Sigmoid colon (tissue), 7 donors: ENCODE measurements at places on chromosomes 5 and 9.

DNA sequence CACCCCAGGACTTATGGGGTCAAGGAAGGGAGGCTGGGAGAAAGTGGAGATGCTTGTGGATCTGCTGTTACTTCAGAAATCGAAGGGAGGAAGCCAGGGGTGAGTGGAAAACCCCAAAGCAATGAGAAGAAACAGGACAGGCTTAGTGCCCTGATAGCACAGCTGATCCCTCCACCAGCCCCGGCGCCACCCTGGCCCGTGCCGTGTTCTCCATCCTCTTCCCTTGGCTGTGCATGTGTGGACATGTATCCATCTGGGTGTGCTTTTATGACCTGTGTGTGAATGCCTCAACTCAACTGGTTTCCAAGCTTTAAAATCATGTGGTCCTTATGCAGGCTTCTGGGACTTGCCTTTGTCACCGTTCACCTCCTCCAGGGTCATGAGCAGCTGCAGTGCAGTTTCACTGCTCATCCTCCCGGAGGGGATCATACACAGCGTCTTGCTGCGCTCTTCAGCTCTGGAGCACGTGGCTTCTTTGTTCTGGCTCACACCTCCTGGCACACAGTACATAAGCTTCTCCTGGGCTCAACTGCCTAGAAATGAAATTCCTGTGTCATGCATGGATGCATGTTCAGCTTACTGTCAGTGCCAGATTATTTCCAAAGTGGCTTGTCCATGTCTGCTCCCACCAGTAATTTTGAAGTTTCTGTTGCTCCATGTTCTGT is 58.2 kb downstream of the IPPK start:
- H3K27me3 ChIP-seq = no peaks in the 10 kb centered on the region
- H3K4me3 ChIP-seq = no peak overlapping the region
- no peaks in the 10 kb centered on the region for H3K4me1 ChIP-seq
- no peak for DNase-seq
- no peak overlapping the region for H3K27ac ChIP-seq

DNA sequence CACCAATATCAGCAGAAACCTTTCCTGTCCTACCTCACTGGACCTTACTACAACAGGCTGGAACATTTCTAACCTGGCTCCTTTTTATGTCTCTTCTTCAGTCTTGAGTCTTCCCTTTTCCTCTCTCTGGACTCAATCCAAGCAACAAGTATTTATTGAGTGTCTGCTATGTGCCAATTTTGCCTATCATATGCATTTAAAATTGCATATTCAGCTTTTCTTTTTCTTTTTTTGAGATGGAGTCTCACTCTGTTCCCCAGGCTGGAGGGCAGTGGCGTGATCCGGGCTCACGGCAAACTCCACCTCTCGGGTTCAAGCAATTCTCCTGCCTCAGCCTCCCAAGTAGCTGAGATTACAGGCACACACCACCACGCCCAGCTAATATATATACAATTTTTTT is 65.8 kb downstream of the MEIKIN start:
- H3K4me3 ChIP-seq = no peak overlapping the region
- H3K36me3 ChIP-seq = no peaks in the 10 kb centered on the region
- no peak for DNase-seq
- H3K27ac ChIP-seq = no peak overlapping the region
- H3K4me1 ChIP-seq = no peaks in the 10 kb centered on the region
- H3K27me3 ChIP-seq = no peaks in the 10 kb centered on the region

- H3K4me3 ChIP-seq = peak overlapping the region; percentile 27
- peaks cover 20% of the 10 kb centered on the region for H3K4me1 ChIP-seq
- H3K27me3 ChIP-seq = no peaks in the 10 kb centered on the region
- peak overlapping the region; percentile 70 for H3K27ac ChIP-seq
- no peaks in the 10 kb centered on the region for H3K36me3 ChIP-seq
These were observed 18.6 kb upstream of the IFNB1 start for GRCh38 chr9:21096172-21096900.

DNA sequence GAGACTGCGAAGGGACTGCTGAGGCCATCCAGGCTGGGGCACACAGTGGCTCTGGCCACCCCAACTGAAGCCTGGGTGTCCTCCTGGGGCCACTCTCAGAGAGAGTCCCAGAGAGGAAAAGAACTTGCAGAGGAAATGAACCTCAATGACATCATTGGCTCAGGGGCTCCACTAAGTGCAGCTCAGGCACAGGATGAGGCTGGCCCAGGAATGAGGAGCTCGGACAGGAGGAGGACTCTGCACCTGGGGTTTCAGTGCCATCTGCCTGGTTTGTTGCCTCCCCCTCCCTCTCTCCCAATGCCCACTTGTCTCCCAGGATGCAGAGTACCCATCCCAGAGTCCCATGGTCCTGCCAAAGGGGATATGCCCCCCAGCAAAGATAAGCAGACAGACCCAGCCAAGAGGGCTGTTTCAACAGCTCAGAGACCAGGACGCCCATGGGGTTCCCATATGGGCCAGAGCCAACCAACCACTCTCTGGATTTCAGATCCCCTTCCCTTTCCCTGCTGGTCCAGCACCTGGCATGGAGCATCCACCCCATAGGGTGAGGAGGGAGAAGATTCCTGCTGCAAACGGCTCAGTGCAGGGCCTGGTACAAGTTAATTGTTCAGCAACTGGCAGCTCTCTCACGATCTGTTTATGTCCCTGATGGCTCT is 26.9 kb upstream of the OLFM1 start:
- no peak overlapping the region for H3K4me3 ChIP-seq
- H3K36me3 ChIP-seq = no peaks in the 10 kb centered on the region
- no peak overlapping the region for H3K27ac ChIP-seq
- peak; percentile 25 for DNase-seq
- H3K27me3 ChIP-seq = peaks cover 25% of the 10 kb centered on the region

DNA sequence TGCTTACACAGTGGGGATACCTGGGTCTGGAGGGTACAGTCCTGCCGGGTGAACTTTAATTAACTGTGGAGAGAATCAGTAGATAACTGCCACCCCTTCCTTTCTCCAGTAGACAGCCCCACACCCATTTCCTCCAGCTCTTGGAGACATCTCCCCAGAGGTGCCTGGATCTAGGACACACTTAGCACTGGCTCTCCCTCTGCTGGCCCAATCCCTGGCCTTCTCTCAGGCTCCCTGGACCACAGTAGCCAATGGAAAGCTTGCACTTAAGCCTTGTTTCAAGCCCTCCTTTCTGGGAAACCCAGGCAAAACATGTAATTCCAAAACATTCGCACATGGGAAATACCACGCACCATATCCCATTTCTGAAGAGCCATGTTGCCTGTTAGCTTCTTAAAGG is 169.2 kb upstream of the GAS1 start:
- no peak for DNase-seq
- no peak overlapping the region for H3K4me3 ChIP-seq
- H3K27me3 ChIP-seq = no peaks in the 10 kb centered on the region
- no peaks in the 10 kb centered on the region for H3K4me1 ChIP-seq

GRCh38 chr5:4987431-4987830 is 152.7 kb upstream of the ADAMTS16 start:
- no peaks in the 10 kb centered on the region for H3K36me3 ChIP-seq
- H3K4me1 ChIP-seq = no peaks in the 10 kb centered on the region
- DNase-seq = no peak
- H3K27ac ChIP-seq = no peak overlapping the region
- H3K27me3 ChIP-seq = no peaks in the 10 kb centered on the region

GRCh38 chr9:86181379-86182315 is 77.8 kb downstream of the C9orf153 start:
- no peak overlapping the region for H3K27ac ChIP-seq
- H3K4me3 ChIP-seq = no peak overlapping the region
- H3K27me3 ChIP-seq = no peaks in the 10 kb centered on the region
- no peak for DNase-seq
- no peaks in the 10 kb centered on the region for H3K4me1 ChIP-seq
- no peaks in the 10 kb centered on the region for H3K36me3 ChIP-seq

- no peak overlapping the region for H3K27ac ChIP-seq
- no peaks in the 10 kb centered on the region for H3K4me1 ChIP-seq
- no peaks in the 10 kb centered on the region for H3K36me3 ChIP-seq
- no peak overlapping the region for H3K4me3 ChIP-seq
These were observed 104.2 kb downstream of the SEC61B start for GRCh38 chr9:99326112-99326916.

GRCh38 chr9:97470076-97470475 is 31.4 kb upstream of the TMOD1 start:
- no peak for DNase-seq
- no peaks in the 10 kb centered on the region for H3K36me3 ChIP-seq
- H3K4me3 ChIP-seq = no peak overlapping the region
- H3K4me1 ChIP-seq = peaks cover 15% of the 10 kb centered on the region

GRCh38 chr5:1138445-1139245 is 26.8 kb upstream of the SLC12A7 start:
- no peaks in the 10 kb centered on the region for H3K27me3 ChIP-seq
- no peak overlapping the region for H3K27ac ChIP-seq
- H3K4me3 ChIP-seq = no peak overlapping the region
- no peaks in the 10 kb centered on the region for H3K36me3 ChIP-seq
- peaks cover 8% of the 10 kb centered on the region for H3K4me1 ChIP-seq
- DNase-seq = no peak

GRCh38 chr9:119086590-119086989 is 282.6 kb downstream of the BRINP1 start:
- H3K4me1 ChIP-seq = peaks cover 2% of the 10 kb centered on the region
- H3K4me3 ChIP-seq = no peak overlapping the region
- H3K36me3 ChIP-seq = no peaks in the 10 kb centered on the region
- H3K27ac ChIP-seq = no peak overlapping the region
- H3K27me3 ChIP-seq = no peaks in the 10 kb centered on the region

GRCh38 chr9:20209391-20210340 is 412.6 kb downstream of the MLLT3 start:
- H3K36me3 ChIP-seq = no peaks in the 10 kb centered on the region
- no peak overlapping the region for H3K27ac ChIP-seq
- no peak for DNase-seq
- H3K4me3 ChIP-seq = no peak overlapping the region

DNA sequence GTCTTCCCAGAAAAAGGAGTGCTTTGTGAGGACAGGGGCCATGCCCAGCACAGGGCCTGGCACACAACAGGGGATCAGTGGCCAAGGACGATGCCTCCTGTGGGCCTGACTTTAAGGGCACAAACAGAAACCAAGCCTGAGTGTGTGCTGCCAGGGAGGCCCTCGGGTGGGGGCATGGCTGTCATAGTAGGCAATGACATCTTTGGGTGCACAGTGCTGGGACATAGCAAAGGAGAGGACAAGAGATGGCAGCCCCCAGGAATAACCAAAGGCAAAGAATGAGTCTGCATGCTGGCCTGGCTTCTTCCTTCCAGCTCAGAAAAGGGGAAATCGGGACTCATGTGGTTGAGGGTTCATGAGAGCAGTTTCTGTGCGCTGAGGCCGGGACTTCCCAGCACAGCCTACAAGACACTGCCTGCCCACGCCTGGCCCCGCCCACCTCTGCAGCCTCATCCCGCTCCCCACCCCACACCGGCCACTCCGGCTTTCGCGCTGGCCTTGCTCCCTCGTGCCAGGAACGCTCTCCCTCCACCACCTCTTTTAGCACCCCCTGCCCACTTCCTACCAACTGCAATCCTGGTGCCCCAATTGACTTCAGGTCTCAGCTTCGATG is 13.8 kb upstream of the LHX2 start:
- DNase-seq = no peak
- no peaks in the 10 kb centered on the region for H3K36me3 ChIP-seq
- no peak overlapping the region for H3K27ac ChIP-seq
- H3K4me1 ChIP-seq = no peaks in the 10 kb centered on the region

- H3K4me1 ChIP-seq = no peaks in the 10 kb centered on the region
- H3K36me3 ChIP-seq = peaks cover 45% of the 10 kb centered on the region
- DNase-seq = no peak
- peak overlapping the region; percentile 85 for H3K4me3 ChIP-seq
- H3K27ac ChIP-seq = peak overlapping the region; percentile 89
- no peaks in the 10 kb centered on the region for H3K27me3 ChIP-seq
These were observed 686 bp downstream of the BRD9 start for GRCh38 chr5:891837-892393.

DNA sequence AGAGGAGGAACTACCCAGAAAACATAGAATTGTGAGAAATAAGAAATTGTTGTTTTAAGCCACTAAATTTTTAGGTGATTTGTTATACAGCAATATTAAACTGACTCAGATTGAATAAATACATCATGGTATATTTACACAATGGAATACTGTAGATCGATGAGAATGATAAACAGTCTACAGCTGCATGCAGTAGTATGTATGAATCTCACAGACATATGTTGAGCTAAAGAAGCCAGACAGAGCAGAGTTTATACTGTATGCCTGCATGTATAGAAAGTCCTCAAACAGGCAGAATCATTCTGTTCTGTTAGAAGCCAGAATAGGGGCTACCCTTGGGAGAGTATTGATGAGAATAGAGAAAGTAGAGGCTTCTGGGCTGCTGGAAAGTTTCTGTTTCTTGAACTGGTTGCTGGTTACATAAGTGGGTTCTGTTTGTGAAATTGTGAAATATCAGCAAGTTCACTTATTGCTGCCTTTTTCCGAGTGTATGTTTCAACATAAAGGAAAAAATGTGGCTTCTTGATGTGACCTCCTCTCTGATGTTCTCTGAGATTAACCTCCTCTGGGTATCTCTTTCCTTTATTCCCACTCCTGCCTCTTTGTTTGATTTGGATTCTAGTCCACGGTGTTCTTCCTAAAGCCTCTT is 9.6 kb downstream of the KIAA1958 start:
- no peak for DNase-seq
- no peaks in the 10 kb centered on the region for H3K4me1 ChIP-seq
- no peaks in the 10 kb centered on the region for H3K36me3 ChIP-seq
- H3K4me3 ChIP-seq = no peak overlapping the region
- no peaks in the 10 kb centered on the region for H3K27me3 ChIP-seq

- no peak overlapping the region for H3K4me3 ChIP-seq
- DNase-seq = no peak
- no peak overlapping the region for H3K27ac ChIP-seq
- H3K27me3 ChIP-seq = no peaks in the 10 kb centered on the region
- peaks cover 13% of the 10 kb centered on the region for H3K4me1 ChIP-seq
These were observed 143.6 kb downstream of the PCSK5 start for GRCh38 chr9:76034049-76034448.

GRCh38 chr9:82726424-82727276 is 336.3 kb downstream of the RASEF start:
- no peaks in the 10 kb centered on the region for H3K36me3 ChIP-seq
- H3K4me3 ChIP-seq = no peak overlapping the region
- no peaks in the 10 kb centered on the region for H3K27me3 ChIP-seq
- DNase-seq = no peak
- H3K4me1 ChIP-seq = no peaks in the 10 kb centered on the region

DNA sequence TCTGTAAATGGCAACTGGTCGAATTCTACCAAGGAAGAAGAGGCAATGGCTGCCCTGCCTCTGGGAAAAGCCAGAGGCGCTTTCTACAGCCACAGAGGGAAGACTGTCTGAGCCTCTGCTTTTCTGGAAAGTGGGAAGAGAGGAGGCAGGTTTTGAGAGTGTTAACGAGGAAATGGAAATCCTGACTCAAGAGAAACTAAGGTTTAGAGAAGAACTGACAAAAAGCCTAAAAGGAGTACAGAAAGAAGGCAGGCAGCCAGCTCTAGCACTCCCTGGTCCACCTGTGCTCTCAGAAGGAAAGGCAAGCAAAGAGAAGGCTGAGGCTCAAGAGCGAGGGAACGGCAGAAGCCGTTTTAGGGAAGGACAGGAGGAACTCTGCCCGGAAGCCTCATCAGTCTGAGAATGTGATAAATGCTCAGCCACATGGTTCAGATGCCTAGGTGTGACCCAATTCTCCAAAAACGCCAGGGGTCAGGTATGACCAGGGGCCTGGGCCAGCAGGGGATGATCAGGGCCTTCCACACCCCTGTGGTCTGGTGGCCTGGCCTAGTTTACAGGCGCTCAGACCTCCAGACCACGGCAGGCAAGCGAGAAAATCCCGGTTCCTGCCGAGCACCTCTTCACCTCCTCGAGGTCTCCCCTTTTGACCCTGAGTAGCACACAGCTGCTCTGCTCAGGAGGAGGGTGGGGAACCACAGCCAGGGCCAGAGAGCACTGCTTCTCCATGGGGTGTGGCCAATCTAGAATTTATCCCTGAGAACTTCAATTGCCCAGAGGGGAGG is 79.9 kb upstream of the FBXW11 start:
- no peaks in the 10 kb centered on the region for H3K27me3 ChIP-seq
- H3K36me3 ChIP-seq = no peaks in the 10 kb centered on the region
- H3K27ac ChIP-seq = no peak overlapping the region
